ENCODE measurements at places on chromosomes 2 and 18.

DNA sequence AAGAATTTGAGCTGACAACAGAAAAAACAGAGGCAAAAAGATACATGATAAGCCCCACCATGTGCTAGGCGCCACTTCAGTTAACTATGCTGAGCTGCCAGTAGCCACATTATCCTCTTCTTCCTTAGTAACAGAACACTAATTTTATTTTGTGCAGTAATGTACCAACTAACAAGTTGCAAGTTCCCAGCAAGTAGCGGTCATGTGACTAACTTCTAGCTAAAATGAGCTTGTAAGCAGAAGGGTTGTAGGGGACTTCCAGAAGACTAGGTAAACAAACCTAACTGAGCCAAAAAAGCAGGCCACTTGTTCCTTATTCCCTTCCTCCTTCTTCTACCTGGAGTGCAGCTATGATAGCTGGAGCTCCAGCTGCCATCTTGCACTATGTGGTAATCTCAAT, 75.5 kb downstream of the DTNB start:
- no peak for DNase-seq

DNA sequence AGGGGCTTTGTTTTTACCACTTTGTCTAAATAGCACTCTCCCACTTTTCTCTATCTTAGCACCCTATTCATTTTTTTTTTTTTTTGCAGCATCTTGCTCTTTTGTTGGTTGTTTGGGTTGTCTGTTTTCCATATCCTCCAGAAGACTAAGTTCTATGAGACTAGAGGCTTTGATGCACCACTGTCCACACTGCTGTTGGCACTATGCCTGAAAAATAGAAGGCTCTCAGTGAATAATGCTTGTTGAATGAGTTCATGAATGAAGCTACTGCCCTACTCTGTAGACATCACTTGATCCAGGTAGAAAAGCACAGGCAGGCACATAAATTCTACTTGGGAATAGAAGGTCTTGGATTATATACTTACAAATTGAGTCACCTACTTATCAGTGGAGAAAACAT, 7.3 kb downstream of the IL1A start:
- no peak for DNase-seq

DNA sequence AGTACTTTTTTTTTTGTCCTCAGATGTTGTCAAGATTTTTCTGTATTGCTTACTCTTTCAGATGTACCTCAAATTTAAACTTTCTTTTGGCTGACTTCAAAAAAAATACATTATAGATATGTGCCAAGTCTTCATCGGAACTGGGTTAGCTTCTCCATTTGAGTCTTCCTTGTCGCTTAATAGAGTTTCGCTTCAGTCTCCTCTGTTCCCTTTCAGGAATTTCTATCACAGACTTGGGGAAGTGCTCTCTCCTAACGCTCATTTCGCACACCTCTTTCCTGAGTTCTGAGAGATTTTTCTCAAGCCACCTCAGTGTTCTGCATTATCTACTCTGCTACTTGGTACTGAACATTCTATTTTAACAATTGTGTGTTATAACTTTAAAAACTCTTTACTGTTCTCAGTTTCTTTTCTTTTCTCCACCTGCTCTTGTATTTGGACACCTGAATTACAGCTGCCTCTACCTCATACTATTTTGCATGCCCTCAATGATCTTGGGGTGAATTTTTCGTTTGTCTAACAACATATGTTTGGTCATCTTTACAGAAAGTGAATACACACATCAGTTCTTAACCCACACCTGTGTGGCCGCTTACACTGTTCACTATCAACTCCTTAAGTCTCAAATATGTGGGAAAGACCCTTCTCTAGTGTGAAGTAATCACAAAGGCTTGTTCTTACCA, 16.5 kb downstream of the PTPN2 start:
- no peak for DNase-seq

- no peak for DNase-seq
Measured at GRCh38 chr2:44779793-44780192, 161.7 kb upstream of the SIX3 start.

DNA sequence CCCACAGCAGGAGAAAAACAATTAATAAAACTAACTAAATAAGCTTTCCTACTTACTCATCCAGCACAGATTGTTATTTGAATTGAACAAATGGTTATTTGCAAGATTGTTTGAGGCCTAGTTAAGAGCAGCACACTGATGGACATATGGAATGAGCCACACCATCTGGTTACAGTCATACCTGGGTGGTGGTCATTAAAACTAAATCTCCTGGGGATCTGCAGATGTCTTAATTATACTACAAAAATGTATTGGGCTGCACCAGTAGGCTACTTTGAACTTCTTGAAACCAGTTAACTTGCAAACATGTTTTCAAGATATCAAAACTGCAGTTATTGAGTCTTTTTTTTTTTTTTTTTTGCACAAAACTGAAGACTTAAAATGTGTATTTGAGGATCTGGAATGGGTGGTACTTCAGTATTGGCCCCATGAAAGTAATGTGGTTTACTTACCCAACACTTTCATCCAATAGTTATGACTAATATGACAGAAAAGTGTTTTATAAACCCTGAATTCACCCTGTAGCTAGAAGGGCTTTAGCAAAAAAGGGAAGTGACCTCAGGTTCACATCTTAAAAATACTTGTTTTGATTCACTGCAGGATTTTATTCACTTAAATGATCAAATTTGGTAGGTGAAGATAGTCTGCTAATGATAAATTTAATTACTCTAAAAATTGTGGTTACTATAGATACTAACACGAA, 10.8 kb downstream of the AGFG1 start:
- DNase-seq = no peak

- DNase-seq = no peak
Measured at GRCh38 chr2:144268036-144268678, 251.8 kb downstream of the ZEB2 start.

DNA sequence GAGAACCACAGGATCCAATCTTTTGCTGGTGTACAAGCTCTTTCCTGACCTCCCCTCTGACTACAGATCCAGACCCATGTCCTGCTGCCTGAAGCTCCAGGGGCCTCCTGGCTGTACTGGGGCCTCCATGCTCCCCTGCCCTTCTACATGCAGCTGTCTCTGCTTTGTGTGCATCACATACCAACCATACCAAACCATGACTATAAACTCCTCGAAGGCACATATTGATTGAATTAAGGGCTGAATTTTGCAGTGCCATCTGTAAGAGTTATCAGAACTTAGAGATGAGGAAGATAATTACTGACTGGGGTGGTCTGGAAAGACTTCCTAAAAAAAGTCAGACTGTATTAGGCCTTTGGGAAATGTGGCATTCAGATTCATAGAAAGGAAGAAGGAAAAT, 139.9 kb upstream of the CXCR4 start:
- no peak for DNase-seq
